ENCODE measurements at places on chromosomes 4 and X.
A peak's percentile ranks its signal among the peaks of the same experiment; 100 is the strongest.

- DNase-seq = no peak
Measured at GRCh38 chr4:89674876-89675459, 162.0 kb downstream of the SNCA start.

- no peak for DNase-seq
Measured at GRCh38 chr4:74873545-74874301, 59.2 kb upstream of the PARM1 start.

GRCh38 chr4:43471950-43472349 is 579.4 kb downstream of the GRXCR1 start:
- no peak for DNase-seq

- DNase-seq = no peak
Measured at GRCh38 chr4:41507291-41507947, 30.5 kb upstream of the LIMCH1 start.

GRCh38 chr4:162162672-162163071 is 1.1 kb downstream of the FSTL5 start:
- DNase-seq = no peak

DNA sequence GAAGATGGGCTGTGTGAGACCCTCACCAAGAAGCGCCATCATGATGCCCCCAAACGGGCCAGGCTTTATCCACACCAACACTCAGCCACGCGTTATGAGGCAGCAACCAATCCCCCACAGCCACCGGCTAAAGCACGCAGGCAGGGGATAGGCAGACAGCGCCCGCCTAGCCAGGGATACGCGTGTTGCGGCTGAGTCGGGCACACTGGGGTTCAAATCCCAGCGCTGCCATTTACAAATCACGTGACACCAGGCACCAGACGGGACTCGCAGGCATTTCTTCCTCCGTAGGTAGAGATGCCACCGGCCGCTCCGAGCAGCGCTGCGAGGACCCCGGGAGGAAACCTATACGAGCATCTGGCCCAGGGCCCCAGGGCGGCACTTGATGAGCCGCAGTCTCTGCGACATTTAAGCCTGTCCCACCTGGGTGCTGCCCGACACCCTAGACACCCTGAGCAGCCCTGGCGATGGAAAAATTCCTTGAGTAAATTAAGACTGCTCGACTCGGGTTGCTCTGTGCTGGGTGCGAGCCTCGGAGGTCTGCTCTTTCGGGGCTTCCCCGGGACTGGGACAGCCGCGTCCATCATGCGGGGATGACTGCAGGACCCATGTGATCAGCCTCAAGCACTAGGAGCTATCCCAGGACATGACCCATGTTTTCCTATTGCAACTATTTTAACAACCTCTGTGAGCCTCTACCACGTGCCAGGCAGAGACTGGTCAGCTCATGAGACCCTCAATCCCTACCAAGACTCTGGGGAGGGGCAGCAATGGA is 6.3 kb downstream of the ABLIM2 start:
- no peak for DNase-seq

GRCh38 chr4:95105112-95105511 is 347.4 kb downstream of the BMPR1B start:
- DNase-seq = no peak

DNA sequence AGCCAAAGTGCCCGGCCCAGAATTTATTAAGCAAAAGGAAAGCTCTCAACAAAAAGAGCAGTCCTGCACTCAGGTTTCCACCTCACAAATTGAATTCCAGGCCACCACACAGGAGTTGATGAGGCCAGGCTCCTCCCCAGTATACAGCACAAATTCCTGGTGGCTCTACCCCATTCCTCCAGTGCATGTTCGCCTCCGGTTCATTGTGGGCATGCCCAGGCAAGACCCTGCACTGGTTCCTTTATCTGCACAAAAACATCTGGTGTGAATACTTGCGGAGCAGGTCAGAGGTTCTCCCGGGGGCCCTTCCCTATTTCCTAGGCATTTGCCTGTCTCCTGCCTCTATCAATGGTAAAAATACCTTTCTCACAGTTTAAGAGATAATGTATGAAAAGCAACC is 195.2 kb upstream of the ANXA10 start:
- no peak for DNase-seq

DNA sequence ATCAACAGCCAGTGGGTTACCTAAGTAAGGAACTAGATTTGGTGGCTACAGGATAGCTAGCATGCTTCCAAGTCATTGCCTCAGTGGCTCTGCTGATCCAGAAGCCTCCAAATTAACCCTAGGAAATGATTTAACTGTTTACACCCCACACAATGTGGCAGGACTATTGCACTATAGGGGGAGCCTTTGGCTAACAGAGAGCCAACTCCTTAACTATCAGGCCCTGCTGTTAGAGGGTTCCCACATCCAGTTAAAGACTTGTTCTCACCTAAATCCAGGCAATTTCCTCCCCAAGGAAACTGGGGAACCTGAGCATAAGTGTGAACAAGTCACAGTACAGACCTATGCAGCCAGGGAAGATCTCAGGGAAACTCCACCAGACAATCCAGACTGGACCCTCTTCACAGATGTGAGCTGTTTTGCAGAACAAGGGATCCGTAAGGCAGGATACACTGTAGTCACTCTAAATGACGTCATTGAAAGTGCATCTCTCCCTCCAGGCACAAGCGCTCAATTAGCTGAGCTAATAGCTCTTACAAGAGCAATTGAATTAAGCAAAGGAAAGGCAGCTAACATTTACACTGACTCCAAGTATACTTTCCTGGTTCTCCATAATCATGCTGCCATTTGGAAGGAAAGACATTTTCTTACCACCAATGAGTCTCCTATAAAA is 185.3 kb upstream of the SPOCK3 start:
- DNase-seq = no peak

- peak; percentile 2 for DNase-seq
Measured at GRCh38 chr4:25310066-25310802, 2.3 kb upstream of the ZCCHC4 start.

- no peak for DNase-seq
Measured at GRCh38 chr4:123580981-123581664, 184.5 kb downstream of the SPRY1 start.

- no peak for DNase-seq
Measured at GRCh38 chr4:122045533-122045932, 93.7 kb upstream of the TRPC3 start.

DNA sequence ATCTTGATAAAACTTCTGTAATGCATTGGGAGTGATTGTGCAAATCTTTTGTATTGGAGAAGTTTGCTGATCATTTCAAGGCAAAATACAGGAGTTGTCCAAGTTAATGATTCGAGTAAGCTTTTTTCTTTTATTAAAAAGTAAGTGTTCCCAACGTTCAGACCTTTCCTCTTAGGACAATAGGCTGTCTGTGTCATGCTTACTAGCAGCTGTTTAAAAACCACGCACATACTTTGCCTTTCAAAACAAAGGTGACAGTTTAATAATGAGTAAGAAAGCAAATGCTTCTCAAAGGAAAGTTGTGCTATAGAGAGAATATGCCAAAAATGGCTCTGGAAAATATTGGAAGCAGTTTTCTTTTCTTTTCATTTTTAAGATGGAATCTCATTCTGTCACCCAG is 11.2 kb downstream of the TRAPPC11 start:
- DNase-seq = no peak

GRCh38 chrX:120813982-120814381 is 61.7 kb downstream of the CT47B1 start:
- DNase-seq = no peak

- DNase-seq = no peak
Measured at GRCh38 chr4:144531841-144532240, 114.1 kb upstream of the HHIP start.

GRCh38 chrX:143788265-143788664 is 67.7 kb upstream of the SPANXN2 start:
- no peak for DNase-seq

GRCh38 chr4:4455210-4455865 is 68.4 kb downstream of the NSG1 start:
- no peak for DNase-seq

- DNase-seq = no peak
Measured at GRCh38 chr4:54493862-54494261, 163.9 kb upstream of the KIT start.

DNA sequence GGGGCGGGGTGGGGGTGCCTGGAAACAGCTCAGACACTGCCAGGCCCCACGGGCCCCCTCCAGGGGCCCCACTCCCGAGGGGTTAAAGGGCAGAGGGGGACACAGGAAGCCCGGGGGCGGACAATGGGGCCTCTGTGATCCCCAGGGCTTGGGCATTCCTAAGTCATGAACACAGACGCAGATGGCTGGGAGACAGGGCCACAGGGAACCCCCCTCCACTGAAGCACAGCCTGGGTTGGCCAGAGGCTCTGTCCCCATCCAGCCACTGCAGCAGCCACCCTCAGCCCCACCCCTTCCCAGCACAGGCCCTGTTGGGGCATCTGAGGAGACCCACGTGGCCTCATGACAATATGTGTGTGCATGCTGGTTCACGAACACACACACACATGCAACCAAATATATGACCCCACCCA is 3.9 kb downstream of the L1CAM start:
- no peak for DNase-seq

DNA sequence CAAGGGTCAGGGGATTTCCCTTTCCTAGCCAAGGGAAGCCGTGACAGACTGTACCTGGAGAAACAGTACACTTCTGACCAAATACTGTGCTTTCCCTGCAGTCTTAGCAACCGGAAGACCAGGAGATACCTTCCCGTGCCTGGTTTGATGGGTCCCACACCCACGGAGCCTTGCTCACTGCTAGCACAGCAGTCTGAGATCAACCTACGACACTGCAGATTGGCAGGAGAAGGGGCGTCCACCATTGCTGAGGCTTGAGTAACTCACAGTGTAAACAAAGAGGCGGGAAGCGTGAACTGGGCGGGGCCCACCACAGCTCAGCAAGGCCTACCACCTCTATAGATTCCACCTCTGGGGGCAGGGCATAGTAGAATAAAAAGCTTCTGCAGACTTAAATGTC is 48.7 kb upstream of the SRD5A3 start:
- no peak for DNase-seq

GRCh38 chr4:153989505-153989904 is 200.6 kb upstream of the SFRP2 start:
- no peak for DNase-seq

DNA sequence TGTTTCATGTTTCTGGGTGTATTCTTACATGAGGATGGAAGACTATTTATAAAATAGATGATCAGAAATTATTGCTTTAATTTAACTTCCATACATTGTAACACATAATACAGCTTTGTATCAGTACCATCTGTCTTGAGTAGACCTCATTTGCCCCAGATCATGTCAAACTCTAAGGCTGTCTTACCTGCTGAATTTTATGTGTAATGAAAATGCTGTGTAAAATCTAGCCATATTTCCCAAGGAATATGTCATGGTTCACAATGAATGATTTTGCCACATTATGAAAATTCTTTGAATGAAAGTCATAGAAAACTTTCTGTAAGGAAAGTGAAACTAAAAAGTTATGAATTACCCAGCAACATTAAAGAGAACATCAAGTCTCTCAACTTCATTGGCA is 7.4 kb downstream of the BDH2 start:
- no peak for DNase-seq

DNA sequence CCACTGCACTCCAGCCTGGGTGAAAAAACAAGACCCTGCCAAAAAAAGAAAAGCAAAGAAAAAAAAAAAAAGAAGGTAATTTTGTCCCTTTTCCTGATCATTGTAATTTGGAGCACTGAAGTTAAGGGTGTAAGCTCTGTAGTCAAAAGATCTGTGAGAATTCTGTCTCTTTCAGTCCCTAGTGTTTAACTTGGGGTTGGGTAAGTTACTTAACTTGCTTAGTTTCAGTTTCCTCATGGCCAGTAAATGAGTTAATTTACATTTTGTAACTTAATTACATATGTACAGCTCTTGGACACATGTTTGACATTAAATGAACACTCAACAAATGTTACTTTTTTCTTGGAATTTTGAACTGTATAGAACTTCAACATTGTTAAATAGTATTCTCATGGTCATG is 10.9 kb upstream of the UBE2K start:
- DNase-seq = no peak

GRCh38 chrX:44585866-44586265 is 43.2 kb upstream of the FUNDC1 start:
- DNase-seq = no peak

- DNase-seq = no peak
Measured at GRCh38 chr4:40325406-40326019, 9.6 kb upstream of the CHRNA9 start.

DNA sequence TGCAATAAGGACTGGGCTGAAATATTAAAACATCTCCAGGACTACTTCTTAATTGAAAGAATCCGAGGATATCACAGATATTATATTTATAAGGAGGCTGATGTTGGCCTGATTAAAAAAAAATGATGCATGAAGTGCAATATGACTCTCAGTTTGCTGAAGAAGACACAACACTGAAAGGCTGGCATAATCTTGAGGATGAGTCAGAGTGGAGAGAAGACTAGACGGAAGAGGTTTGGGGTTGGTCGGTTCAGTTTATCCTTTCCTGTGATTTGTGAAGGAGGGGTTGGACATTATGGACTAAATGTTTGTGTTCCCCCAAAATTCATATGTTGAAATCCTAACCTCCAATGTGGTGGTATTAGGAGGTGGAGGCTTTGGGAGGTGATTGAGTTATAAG is 170.3 kb downstream of the CORIN start:
- DNase-seq = no peak

GRCh38 chr4:173334085-173334890 is at the start of gene HMGB2:
HMGB2 (minus strand) TSS chr4:173334358; CDS start chr4:173333649, 709 bp downstream.
- peak; percentile 94 for DNase-seq

GRCh38 chr4:53816561-53816960 is 225.3 kb upstream of the LNX1 start:
- DNase-seq = no peak

Data from SIG-M5 (cell line).